ENCODE measurements at places on chromosomes 4 and X. TPM values are rescaled to one million over a fixed set of nuclear protein-coding genes. Genes with fewer than 3 reads are reported as not detected.

Gene NRK
- 14.4 TPM for polyA plus RNA-seq

Gene LANCL3
- polyA plus RNA-seq: 0.10 TPM

- no peak for DNase-seq
These were observed 2.1 kb downstream of the OGT start for GRCh38 chrX:71534773-71535544.

GRCh38 chr4:98663226-98664006, 5.0 kb upstream of the TSPAN5 start:
- no peak for DNase-seq

- DNase-seq: no peak
These were observed 15.2 kb downstream of the BCOR start for GRCh38 chrX:40082447-40083119.

DNA sequence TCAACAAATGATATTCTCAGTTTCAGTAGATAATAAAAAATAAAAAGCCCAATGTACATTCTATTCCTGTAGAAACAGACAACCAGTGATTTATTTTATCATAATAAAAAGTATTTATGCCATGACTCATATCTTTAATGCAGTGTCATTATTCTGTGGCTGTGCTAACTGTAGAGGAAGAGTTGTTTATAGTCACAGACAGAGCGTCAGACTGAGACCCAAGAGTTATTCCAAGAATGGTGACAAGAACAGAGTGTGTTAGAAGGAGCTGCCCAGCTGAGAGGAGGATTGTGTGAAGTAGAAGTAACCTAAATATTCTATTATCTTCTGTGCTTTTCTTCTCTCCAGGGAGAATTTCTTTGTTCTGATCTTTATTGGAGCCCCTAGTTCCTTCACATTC, 210.7 kb downstream of the PPP1R2C start:
- DNase-seq: no peak

DNA sequence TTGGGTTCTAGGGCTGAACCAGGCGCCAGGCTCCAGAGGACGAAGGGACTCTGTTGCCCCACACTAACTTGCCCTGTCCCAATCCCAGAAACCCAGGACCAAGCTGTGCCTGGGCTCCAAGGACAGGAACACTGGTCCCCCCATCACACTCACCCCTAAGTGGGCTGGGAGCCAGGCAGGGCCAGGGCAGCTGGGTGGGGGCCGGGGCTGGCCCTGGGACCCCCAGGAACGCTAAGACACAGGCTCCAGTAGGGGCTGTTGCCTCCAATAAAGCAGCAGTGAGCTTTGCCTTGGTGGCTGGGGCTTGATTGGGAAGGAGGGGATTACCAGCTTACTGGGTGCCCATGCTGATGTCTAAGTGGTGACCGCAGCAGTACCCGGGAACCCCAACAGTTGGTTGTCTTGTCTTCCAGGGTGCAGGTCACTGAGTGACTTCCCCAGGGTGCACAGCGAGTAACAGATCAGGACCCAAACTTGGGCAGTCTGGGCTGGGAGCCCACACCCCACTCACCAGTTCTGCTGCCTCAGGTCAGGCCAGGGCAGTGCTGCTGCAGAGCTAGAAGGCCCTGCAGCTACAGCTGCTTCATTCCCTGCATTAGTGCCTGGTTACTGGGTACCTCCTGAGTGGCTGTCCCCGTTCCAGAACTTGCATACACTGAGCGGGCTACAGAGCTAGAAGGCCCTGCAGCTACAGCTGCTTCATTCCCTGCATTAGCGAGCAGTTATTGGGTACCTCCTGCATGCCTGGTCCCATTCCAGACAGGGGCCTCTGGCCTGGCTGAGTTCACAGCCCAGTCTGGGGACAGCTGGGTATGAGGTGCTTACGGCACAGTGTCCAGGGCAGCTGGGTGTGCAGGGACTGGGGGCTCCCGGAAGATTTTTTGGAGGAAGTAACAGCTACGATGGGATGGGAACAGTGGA, 9.4 kb upstream of the ADD1 start:
- DNase-seq: no peak

Gene NXF2
- polyA plus RNA-seq: 0.26 TPM

- DNase-seq: no peak
These were observed 390.6 kb upstream of the ATOH1 start for GRCh38 chr4:93437991-93438390.

GRCh38 chr4:34108391-34108790, 2135.9 kb downstream of the ARAP2 start:
- DNase-seq: no peak

DNA sequence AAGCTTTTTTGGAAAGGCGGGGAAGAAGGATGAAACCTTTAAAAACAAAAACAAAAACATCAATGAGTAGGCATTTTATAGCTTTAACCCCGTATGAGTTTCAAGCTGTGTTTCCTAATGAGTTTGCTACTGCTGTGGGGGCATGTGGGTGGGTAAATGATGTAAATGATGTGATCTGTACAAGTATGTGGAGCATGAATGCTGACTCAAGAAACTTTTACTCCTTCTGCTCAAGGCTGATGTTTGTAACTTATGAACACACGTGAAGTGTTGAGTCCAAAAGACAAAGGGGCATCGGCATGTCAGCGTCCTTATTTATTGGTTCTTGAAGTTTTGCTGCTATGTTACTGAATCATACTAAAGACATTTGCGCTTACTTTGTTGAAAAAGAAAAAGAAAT, 76.9 kb downstream of the CLCN4 start:
- no peak for DNase-seq

Gene TMEM156
- 3.0 TPM for polyA plus RNA-seq

Gene BMX
- 0.45 TPM for polyA plus RNA-seq

DNA sequence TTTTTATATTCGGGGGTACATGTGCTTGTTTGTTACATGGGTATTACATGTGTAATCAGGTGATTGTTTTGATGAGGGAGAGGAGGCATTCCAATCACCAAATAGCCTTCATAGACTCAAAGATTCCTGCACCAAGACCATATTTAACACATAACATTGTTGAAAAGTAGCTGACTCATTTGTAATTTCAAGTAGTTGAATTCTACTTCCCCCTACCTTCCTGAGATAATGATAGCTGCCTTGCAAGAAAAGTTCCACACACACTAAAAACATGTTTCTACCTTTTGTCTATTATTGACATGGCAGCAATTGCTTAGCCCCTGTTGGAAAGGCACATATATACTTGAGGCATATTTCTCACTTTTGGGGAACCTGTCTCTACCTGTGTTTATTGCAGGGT, 16.1 kb downstream of the PGAM4 start:
- DNase-seq: no peak

Gene NXF2B
- polyA plus RNA-seq: 0.48 TPM

GRCh38 chr4:1511441-1512041, 105.3 kb upstream of the NKX1-1 start:
- no peak for DNase-seq

GRCh38 chrX:56787734-56788152, 58.7 kb downstream of the NBDY start:
- DNase-seq: no peak

DNA sequence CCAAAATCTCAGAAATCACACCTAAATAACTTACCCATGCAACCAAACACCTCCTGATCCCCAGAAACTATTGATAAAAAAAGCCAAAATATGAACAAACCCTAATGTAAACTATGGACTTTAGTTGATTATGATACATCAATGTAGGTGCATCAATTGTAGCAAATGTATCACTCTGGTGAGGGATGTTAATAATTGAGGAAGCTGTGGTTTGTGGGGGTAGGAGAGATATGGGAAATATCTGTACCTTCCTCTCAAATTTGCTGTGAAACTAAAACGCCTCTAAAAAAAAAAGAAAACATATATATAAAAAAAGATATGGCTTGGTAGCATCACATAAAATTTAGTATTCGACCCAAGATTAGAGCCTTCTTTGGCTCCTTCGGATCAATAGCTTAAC, 144.3 kb upstream of the CPEB2 start:
- no peak for DNase-seq
